AG08395 (cell line): ENCODE measurements at places on chromosomes 1 and 21.

DNA sequence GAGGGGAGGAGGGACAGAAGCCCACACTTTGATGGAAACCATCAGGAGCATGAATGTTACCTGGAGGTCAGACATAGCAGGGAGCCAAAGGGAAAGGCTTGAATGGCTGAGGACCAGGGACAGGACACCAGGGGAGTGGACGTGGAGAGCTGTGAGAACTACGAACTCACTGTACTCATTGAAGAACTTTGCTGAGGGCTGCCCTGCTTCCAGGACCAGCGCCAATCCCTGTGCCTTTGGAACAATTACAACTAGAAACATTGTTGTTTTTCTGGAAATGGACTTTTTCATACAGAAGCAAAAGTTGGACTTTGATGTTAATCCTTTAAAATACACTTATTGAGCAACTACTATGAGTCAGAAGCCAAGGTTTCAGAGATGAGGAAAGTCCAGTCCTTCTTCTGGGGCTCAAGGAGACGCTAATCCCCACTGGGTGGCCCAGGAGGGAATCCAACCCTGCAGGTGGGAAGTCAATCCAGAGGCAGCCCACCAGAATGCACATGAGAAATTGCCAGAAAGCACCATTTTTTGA is 12.9 kb downstream of the TSPAN2 start:
- peak; percentile 40 for DNase-seq

- DNase-seq = no peak
Measured at GRCh38 chr1:56394298-56394697, 185.1 kb downstream of the PLPP3 start.

- DNase-seq = peak; percentile 35
Measured at GRCh38 chr1:64171797-64172281, 31.6 kb upstream of the UBE2U start.

DNA sequence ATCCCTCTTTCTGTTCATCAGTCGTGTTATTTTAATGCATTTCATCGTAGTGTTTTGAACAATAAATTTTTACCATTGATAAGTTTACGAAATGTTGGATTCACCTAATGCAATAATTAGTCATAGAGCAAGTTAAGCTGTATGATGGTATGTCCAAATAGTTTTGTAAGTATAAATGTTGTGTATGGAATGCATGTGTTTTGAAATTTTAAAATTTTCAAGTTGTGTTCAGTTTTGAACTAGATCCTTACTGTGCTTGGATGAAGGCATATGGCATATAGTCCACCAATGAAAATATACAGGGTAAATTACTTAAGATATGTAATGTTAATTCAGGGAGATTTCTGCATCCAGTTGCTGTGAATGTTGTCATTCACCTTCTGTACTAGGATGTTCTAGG is 2.3 kb downstream of the ZMYM4 start:
- no peak for DNase-seq

DNA sequence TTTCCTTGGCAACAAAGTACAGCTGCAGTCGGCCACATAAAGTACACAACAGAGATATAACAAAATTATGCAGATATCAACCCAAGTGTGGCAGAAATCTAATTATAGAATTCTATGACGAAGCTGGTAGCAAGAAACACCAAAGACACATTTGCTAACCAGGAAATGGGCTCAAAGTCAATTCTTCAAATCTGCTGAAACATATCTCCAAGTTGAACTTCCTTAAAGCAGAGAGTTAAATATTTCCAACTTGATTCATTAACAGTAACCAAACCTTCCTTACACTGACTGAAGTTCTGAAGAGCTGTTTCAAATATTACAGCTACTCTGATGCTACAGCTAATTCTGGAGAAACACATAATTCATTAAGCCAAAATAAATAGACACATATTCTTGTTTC is 67.6 kb upstream of the SDC3 start:
- DNase-seq = peak; percentile 43
